ENCODE measurements at places on chromosomes 6 and 20. TPM values are rescaled to one million over a fixed set of nuclear protein-coding genes. Genes with fewer than 3 reads are reported as not detected.

GRCh38 chr20:9143926-9144325 is 75.0 kb downstream of the PLCB4 start:
- no peak for DNase-seq

Gene PDE7B
- 9.5 TPM for polyA plus RNA-seq

Gene KCNQ2
- polyA plus RNA-seq: 5.0 TPM

DNA sequence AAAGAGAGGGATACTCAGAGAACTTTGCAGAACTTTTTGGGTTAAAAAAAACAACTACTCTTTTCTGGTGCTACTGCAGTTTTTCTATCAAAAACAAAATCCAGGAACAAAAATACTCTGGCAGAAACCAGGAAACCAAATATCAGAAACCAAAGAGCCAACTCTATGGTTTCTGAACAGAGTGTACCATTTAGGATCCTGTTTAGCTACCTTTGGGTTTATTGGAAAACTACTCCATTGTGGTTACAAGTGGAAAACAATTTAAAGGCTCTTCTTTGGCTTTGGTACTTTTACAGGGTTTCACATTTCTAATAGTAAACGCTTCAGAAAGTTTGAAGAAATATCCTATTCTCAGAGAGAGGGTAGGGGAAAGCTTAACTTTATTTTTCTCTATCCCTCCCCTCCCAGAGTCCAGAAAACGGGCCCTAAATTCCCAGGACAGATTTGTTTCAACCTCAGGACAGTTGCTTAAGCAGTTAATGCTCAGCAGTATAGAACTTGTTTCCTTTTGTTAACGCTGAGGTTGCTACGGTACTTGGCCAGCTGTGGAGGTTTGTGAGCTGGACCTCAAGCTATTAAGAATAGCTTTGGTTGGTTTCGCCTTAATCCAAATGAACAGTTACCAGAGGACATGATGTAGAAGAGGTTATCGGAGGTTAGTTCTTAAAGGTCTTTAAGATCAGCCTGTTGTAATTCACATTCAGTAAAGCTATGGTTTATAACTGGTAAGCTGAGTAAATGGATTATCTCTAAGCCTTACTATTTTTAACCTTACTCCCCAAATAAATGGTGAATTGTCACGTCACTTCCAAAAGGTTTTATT is 47.9 kb downstream of the FOXO3 start:
- no peak for DNase-seq

- no peak for DNase-seq
Measured at GRCh38 chr6:72972579-72972978, 252.7 kb downstream of the KHDC1L start.

DNA sequence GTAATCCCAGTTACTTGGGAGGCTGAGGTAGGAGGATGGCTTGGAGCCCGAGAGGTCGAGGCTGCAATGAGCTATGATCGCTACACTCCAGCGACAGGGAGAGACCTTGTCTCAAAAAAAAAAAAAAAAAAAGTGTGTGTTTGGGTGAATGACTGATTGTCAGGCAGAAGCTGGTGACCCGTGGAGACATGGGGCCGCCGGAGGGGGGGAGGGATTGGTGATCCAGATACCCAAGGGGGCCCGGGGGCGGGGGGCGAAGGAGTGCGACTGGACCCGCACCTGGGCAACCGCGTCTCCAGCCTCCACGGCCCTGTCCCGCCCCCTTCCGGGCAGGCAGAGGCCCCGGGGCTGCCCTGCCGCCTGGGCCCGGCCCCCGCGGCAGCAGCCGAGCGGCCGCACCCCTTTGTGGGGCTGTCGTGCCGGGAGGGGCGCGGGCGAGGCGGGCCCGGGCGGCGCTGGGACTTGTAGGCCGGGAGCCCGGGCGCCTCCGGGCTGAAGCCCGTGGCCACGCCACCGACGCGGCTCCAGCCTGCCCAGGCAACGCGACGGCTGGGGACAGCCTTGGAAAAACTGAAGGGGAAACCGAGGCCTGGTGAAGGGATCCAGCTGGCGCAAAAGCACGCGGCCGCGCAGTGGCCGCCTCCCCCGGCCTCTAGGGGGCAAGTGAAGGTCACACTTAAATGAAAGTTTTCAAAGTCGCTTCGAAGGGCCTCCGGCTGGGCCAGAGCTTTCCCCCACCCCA is 2.1 kb upstream of the RBM38 start:
- peak; percentile 65 for DNase-seq

Gene SEL1L2
- 0.09 TPM for polyA plus RNA-seq

GRCh38 chr6:25053875-25054371 is 118.2 kb upstream of the RIPOR2 start:
- DNase-seq: no peak

DNA sequence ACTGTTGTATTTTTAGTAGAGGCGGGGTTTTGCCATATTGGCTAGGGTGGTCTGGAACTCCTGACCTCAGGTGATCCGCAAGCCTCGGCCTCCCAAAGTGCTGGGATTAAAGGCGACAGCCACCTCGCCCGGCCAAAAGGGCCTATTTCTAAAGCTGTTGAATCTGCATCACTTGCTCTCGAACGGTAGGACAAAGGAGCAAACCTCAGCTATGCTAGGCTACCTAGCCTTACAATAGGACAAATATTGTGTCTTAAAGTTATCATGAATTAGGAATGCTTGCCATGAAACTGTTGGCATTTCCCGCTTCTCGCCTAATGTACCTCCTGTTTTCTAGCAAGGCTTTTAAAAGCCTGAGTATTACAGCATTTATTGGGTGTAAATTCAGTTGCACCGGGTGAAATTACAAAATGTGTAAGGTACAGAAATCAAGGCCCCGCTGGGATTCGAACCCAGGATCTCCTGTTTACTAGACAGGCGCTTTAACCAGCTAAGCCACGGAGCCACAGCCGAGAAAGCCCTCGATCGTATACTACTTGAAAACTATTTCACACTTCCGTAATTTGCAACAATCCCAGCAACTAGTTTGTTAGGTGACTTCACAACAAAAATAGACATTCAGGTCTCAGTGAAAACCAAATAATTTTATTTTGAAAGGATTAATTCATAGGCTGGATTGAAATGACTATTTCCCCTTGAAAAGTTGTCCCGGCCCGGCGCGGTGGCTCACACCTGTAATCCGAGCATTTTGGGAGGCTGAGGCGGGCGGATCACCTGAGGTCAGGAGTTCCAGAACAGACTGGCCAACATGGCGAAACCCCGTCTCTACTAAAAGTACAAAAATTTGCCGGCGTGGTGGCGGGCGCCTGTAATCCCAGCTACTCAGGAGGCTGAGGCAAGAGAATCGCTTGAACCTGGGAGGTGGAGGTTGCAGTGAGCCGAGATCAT is 211.6 kb upstream of the ZNF184 start:
- DNase-seq: no peak

- no peak for DNase-seq
Measured at GRCh38 chr20:63908008-63908682, 13.2 kb downstream of the DNAJC5 start.

- no peak for DNase-seq
Measured at GRCh38 chr6:118188561-118188960, 281.5 kb downstream of the SLC35F1 start.

Measured in right renal pelvis (tissue), 4 donors.